ENCODE measurements at places on chromosomes 6 and 20.

DNA sequence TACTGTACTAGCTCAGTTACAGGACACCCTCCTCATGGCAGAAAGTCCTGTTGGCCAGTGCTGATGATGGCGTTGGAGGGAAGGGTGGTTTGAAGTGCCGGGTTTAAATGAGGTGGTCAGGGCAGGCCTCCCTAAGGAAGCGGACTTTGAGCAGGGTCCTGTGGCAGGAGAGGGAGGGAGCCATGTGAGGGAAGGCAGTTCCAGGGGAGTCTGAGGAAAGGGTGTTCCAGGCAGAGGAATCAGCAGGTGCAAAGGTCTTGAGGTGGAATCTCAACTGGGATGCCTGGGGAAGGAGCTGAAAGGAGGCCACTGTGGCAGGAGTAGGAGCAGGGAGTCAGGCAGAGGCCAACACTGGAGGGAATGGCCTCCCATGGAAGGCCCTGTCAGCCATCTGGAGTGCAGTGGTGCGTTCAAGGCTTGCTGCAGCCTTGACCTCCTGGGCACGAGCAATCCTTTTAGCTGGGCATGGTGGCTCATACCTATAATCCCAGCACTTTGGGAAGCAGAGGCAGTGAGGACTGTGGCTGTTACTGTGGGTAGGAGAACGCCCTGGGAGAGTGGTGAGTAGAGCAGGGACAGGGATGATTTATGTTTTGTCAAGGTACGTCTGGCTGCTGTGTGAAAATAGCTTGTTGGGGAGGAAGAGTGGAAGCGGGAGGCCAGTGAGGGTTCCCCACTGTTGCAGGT lies 26.2 kb downstream of the VSTM2L start:
- no peak for DNase-seq

- DNase-seq: no peak
Observed at GRCh38 chr6:155628306-155628705, 172.7 kb upstream of the NOX3 start.

DNA sequence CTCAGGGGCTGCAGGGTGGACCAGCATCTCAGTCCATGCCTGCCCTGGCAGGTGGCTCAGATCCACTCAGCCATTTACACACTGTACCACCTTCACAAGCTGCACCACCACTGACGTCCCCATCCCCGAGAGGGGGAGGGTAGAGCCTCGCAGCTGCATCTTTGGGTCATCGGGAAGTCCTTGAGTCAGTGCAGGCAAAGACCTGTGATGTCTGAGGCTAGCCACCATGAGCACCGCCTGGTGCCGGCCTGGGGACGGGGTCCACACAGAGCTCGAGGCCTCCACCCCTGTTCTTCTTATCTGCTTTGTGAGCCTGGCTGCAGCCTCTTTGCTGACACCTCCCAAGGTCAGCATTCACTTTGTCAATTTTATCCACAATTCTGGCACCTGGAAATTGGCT lies 141.4 kb downstream of the PHACTR3 start:
- no peak for DNase-seq

DNA sequence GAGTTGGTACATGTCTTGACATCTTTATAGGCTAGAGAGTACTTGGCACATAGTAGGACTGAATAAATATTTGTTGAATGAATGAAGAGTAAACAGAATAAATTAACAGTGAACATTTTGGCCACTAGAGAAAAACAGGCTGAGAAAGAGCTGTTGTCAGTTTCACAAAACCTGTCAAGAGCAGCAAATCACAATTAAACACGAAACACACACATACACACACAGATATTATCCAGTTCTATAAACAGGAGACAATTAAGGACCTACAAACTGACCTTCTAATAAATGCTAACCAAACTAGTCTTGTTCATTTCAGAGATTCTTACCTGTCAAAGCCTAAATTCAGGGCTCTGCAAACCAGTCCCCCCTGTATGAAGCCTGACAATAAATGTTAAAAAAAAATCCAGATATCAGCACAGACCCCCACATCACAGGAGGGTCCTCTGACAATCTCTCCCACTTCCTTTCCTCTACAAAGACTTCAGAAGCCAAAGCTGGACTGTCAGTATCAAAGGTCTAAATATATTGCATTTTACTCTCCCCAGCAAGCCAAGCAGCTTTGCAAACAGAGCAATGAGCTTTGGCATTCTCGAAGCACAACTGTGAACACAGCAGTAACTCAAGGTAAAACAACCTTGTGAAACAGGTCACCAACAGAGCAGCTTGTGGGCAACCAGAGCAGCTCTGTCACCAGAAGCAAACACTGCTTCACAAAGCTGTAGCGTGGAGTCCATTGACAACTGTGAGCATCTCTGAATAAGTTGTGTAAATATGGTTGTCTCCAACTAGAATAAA lies 229.9 kb downstream of the TBXT start:
- no peak for DNase-seq

DNA sequence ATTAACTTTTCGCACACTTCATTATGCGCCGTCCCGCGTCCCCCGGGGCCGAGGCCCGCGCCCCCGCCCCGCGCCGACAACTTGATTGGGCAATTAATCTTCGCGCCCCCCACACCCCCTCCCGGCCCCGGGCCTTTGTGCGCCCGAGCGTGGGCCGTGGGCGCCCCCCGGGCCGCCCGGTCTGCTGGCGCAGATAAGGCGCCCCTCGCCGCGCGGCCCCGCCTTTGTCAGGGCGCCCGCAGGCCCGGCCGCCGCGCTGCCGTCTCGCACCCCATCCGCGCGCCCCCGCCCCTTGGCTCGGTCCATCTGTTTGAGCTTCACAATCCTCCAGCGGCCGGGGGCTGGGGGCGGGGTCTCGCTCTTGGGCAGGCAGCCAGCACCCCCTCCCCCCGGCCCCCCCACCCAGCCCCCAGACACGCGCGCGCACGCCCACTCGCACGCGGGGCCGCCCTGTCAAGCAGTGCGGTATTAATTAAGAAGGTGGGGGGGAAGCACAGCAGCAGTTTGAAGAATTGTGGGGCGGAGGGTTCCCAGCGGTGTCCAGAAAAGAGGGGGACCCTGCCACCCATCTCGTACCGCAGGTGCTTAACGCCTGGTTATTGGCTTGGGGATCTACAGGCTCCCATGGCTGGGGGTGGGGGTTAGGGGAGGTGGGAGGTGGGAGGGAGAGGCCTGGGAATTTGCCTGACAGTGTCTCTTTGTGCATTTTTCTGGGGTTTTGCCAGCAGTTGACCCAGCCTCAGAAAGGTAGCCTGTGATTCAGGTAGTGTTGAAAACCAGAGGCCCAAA lies 34.6 kb upstream of the SCRT2 start:
- DNase-seq: no peak

GRCh38 chr20:1083431-1084080 lies 34.8 kb upstream of the PSMF1 start:
- no peak for DNase-seq

DNA sequence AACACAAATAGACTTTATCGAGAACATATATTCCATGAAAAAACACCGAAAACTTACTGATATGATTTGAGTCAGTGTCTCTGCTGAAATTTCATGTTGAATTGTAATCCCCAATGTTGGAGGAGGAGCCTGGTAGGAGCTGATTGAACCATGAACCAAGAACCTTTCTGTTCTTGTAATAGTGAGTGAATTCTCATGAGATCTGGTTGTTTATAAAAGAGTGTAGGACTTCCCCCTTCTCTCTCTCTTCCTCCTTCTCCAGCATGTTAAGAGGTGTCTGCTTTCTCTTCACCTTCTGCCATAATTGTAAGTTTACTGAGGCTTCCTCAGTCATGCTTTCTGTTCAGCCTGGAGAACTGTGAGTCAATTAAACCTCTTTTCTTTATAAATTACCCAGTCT lies 1289.3 kb upstream of the CITED2 start:
- no peak for DNase-seq

DNA sequence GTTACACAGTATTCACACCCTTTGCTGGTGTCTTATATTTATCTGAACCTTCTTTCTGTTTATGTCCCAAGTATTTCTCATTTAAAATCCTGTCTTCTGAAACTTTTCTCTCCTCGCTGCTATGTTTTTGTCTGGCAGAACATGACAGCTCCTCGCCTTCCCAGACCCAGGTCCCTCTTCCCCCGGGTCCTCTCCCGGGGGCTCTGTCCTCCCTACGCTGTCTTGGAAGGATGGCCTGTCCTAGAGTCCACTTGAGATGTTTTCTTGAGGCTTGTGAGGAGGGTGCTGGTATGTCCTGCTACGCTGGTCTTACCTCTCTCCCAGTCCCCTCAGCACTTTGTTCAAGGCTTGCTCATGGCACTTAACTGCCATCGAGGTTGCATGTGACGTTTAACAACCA lies 6.2 kb downstream of the GID8 start:
- no peak for DNase-seq

GRCh38 chr6:136566007-136566487 lies 15.8 kb upstream of the MAP7 start:
- DNase-seq: no peak

- no peak for DNase-seq
Observed at GRCh38 chr6:158502263-158502950, 57.5 kb upstream of the TMEM181 start.

DNA sequence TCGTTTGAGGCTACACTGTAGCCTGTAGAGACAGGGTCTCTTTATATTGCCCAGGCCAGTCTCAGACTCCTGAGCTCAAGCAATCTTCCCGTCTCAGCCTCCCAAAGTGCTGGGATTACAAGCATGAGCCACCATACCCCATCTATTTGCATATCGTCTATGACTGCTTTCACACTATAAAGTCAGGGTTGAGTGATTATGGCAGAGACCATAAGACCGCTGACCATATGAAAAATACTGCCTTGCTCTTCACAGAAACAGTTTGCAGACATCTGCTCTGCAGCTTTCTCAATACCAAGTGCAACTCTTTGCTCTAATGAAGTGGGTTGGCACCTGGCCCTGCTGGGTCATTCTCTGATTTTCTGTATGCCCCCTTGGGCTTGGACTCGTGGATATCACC lies 79.5 kb upstream of the PAK5 start:
- DNase-seq: no peak

DNA sequence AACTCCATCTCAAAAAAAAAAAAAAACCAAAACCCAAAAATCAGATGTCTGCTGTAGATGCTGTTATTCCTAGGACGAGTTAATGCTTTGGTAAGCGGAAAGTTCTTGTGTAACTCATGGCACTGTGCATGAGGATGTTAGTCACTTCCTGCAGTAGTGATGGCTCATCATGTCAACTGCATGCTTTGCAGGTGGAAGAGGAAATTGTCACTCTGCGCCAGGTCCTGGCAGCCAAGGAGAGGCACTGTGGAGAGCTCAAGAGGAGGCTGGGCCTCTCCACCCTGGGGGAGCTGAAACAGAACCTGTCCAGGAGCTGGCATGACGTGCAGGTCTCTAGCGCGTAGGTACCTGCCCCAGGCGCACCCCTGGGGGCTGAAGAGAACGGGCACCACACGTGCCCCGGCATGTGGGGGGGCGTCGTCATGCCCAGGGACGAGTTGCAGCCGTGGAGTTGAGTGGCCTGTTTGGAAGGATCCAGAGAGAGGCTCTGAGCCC lies 8.5 kb downstream of the TPD52L2 start:
- peak; percentile 41 for DNase-seq

DNA sequence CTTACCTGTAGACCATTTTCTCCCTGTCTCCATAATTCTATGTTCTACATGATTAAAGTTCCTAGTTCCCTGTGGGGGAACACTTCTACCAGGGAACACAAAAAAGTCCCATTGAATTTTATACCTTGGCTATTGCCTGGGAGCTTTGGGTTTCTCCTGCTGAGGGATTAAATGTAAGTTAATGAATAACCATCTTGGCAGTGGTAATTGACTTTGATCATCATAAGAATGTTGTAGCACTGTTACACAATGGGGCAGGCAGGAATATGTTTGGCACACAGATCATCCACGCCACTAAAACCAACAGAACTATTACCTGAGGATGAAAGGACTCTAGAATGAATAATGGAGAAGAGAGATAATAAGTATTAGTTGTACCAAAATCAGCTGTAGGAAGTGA lies 1106.2 kb upstream of the GJE1 start:
- no peak for DNase-seq

- no peak for DNase-seq
Observed at GRCh38 chr6:795046-795685, 102.2 kb upstream of the EXOC2 start.

DNA sequence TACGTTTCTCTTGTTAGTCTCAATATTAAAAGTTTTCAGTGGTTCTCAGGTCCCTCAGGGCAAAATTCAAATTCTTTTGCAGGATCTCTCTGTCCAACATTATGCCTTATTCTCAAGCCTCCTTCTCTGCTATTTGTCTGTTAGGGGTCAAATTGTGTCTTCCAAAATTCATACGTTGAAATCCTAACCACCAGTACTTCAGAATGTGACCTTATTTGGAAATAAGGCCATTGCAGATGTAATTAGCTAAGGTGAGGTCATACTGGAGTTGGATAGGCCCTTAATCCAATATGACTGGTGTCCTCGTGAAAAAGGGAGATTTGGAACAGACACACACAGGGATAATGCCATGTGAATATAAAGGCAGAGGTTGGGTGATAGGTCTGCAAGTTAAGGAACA lies 64.1 kb upstream of the ADGRF1 start:
- DNase-seq: no peak

DNA sequence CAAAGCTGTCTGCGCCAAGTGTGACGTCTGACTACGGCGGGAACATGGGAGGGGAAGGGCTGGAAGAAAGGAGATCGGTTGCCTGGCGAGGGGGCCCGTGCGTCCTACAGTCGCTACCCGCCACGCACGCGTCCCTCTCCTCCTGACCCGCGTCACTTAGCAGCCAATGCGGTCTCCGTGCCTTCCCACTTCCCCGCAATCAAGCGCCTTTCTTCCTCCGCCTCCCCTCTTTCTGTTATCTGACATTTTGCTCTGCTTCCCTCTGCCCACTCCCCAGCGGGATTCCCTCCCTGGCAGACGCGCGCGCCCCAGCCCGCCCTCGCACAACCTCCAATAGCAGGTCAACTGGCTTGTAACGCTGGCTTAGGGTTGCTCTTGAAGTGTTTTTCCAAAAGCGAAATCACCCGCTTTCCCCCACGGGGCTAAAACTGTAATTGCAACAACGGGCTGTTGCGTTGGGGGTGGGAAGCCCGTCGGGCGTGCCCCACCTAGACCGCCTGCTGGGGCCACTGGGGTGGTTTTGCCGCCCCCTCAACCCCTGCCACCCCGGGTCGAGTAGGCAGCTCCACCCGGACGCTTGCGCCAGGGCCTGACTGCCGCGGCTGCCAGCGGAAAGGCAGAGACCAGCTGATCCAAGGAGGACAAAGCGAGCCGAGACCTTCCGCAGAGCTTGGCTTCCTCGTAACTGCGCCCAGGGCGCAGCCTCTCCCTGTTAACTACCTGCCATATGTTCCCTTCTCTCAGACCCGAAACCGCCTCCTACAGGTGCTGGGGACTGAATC lies 6.2 kb upstream of the SOX4 start:
- DNase-seq: peak; percentile 18
